ENCODE measurements at places on chromosomes 5 and 9.

- no peak for DNase-seq
Measured at GRCh38 chr9:87711857-87712800, 13.8 kb upstream of the CTSL start.

- no peak for DNase-seq
Measured at GRCh38 chr9:98228392-98229089, 26.9 kb downstream of the TBC1D2 start.

DNA sequence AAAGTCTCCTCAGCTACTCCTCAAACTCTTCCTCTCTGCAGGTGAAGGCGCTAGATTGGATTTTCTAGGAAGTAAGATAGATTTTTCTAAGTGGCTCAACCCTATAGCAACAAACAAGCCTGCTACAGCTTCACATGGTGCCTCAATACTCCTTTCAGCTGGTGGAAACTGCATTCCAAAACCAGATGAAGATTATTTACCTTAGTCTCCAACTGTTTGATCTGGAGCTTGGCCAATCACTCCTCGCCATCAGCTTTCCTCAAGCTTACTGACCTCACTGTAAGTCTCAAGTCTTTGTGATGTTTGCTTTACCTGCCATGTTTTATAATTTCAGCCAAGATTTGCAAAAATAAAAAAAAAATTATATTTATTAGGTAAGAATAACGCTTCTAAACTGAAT, 622.4 kb downstream of the CHSY3 start:
- no peak for DNase-seq

DNA sequence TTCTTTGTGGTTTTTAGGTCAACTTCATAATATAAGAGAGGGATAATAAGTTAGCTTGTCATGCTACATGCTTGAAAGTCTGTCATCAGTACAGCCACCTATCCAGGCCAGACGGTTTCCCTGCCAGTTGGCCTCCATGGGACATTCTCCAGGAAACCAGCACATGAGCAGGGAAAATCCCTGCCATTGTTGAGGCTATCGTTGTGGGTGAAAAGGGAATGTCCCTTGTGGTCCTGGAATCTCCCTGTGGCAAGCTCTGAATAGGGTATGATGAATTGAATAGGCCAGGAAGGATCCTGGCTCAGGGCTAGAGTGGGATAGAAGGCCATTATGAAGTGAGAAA, 12.3 kb downstream of the F2RL1 start:
- DNase-seq, result no peak

DNA sequence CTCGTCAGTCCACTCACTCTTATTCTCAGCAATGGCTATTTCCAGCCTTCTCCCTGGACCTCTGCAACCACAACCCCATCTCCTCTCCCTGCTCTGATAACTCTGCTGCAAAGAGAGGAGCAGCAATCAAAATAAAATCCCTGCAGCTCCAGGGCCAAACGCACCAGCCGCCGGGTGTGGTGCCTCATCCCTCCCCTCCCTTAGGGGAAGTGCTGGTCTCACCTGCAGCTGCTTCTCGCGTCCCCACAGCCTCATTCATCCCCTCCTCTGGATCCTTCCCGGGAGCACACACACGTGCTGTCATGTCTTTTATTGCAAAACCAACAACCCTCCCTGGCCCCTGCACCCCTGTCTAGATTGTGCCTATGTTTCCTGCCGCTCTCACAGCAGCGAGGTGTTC, 77.8 kb downstream of the TENT4A start:
- DNase-seq, result no peak

DNA sequence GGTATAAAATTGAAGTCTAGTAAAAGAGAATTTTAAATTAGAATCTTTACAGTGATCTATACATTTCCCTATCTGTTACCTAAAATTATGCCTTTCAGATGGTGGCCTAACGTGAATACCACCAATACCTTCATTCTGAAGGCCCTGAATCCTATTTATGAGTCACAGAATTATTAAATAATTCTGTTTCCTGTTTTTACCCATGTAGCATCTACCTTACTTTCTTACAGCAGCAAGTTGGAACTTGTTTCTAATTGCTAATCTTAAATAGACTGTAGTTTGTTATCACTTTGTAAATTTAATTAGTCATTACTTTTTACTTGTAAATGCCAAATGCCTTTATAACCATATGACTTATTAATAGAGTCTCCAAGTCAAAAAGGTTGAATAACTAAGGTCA, 135.0 kb downstream of the PDE4D start:
- DNase-seq, result no peak

DNA sequence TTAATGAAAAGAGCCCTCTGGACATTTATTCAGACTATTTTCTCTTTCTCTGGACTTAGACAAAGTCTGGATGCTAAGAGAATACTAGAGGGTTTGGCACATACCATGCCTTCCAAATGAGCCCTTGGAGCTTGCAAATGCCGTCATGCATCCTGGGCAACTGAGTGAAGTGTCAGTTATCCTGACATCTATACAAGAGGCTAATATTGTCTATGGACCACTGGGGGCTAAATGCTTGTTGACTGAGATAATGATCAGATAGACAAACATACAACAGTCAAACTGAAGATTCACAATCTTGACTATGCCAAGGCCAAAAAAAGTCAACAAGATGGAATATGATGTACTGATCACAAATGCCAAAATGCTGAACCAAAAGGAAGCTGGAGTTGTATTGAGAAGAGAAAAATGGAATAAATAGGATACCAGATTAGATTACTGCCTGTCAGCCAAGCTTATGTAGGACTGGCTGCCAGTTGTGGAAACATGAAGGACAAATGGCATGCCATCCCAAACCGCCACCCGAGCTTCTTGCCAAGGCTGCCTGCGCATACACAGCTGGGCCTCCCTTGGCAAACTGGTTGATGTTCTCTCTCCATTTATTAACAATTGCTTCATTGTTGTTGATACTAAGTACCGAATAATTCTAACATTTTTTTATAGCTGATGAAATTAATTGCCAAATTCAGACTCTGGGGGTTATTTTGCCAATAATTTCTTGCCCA, 240.1 kb upstream of the GRAMD2B start:
- no peak for DNase-seq

DNA sequence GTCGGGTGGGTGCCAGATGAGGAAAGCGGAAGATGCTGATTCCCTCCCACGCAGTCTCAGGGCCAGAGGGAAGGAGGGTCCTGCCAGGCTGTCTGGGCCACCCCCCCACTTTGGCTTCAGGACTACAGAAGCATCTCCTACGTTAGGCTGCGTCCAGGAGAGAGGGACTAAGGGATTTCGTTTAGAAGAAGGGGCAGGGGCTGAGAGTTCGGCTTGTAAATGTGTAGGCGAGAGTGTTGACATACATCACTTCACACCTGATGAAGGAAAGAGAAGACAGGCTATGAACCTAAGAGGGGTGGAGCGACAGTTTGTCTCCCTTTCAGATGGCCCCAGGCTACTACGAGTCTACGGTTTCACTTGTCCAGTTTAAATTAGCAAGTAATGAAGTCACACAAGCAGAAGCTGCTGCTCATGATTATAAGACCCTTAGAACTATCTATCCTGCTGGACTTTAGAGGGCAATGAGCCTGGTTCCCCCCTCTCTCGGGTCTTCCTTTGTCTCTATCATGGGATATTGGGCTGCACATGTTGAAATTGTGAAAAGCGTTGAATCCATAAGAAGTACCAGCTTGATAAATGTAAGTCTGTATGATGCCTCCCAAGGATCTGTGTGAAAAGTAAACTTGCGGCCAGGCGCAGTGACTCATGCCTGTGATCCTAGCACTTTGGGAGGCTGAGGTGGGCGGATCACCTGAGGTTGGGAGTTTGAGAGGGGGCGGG, 193.0 kb downstream of the AOPEP start:
- no peak for DNase-seq

- no peak for DNase-seq
Measured at GRCh38 chr9:93087971-93088655, 7.9 kb upstream of the CARD19 start.

Data from activated gamma-delta T cell (primary cell).